ENCODE measurements at places on chromosomes 4 and X. TPM values are rescaled to one million over a fixed set of nuclear protein-coding genes. Genes with fewer than 3 reads are reported as not detected.

ZCCHC18 gene
- total RNA-seq = 0.34 TPM

ARHGAP36 gene
- not detected for total RNA-seq

PLAC8 gene
- 200 TPM for total RNA-seq

MTNR1A gene
- not detected for total RNA-seq

TFDP3 gene
- not detected for total RNA-seq

RBM46 gene
- total RNA-seq = not detected

TMEM154 gene
- 39.4 TPM for total RNA-seq

MAGEC1 gene
- not detected for total RNA-seq

DUSP21 gene
- not detected for total RNA-seq

AMER1 gene
- total RNA-seq = 6.5 TPM

GABRE gene
- not detected for total RNA-seq

MAOB gene
- total RNA-seq = not detected

GYPB gene
- not detected for total RNA-seq

ARMCX1 gene
- total RNA-seq = 0.12 TPM

PAGE1 gene
- total RNA-seq = not detected

SLC9A7 gene
- total RNA-seq = 15.4 TPM

SYN1 gene
- 0.17 TPM for total RNA-seq

NOX1 gene
- total RNA-seq = not detected

BCORL1 gene
- total RNA-seq = 6.1 TPM

MFAP3L gene
- 0.32 TPM for total RNA-seq

UVSSA gene
- 23.3 TPM for total RNA-seq

ENAM gene
- not detected for total RNA-seq

ARFIP1 gene
- 18.7 TPM for total RNA-seq

ADAM29 gene
- not detected for total RNA-seq

GPR119 gene
- not detected for total RNA-seq

BST1 gene
- 0.88 TPM for total RNA-seq

MGAT4D gene
- not detected for total RNA-seq

UGT2B17 gene
- not detected for total RNA-seq

NUDT11 gene
- total RNA-seq = 0.71 TPM

GLA gene
- total RNA-seq = 37.8 TPM

RNF212 gene
- 2.1 TPM for total RNA-seq

SHROOM4 gene
- total RNA-seq = not detected

DUX4 gene
- not detected for total RNA-seq

POF1B gene
- total RNA-seq = 0.29 TPM

WDR45 gene
- total RNA-seq = 71.5 TPM

CRLF2 gene
- 9.8 TPM for total RNA-seq

IL2 gene
- 4.6 TPM for total RNA-seq

TENM3 gene
- not detected for total RNA-seq

ANKRD50 gene
- 0.07 TPM for total RNA-seq

ADRA2C gene
- not detected for total RNA-seq

PROM1 gene
- total RNA-seq = not detected

SSX4B gene
- not detected for total RNA-seq

PRRG3 gene
- not detected for total RNA-seq
